ENCODE measurements at places on chromosomes 11 and 22.

DNA sequence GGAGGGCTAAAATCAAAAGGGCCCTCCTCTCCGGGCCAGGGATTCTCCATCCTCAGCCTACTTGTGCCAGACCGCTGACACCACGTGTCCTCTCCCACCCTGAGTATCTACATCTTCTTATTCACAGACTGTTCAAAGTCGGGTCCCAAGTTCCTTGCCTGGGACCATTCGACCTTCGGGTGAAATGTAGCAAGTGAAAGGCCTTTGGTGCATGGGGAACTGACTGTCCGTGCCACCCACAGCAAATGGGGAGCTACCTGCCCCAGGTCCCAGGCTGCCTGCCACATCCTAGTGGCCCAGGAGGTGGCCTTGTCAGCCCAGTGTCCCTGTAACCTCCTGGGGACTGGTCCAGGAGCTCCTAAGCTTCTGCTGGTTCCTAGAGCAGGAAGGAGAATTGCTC is 67.3 kb downstream of the RTL6 start:
- DNase-seq: no peak

- DNase-seq: no peak
Measured at GRCh38 chr22:40473703-40474102, 103.3 kb downstream of the SGSM3 start.

GRCh38 chr11:66123902-66124301 is 53.8 kb downstream of the PACS1 start:
- DNase-seq: no peak

GRCh38 chr22:31173386-31174145 is 13.6 kb downstream of the RNF185 start:
- no peak for DNase-seq

DNA sequence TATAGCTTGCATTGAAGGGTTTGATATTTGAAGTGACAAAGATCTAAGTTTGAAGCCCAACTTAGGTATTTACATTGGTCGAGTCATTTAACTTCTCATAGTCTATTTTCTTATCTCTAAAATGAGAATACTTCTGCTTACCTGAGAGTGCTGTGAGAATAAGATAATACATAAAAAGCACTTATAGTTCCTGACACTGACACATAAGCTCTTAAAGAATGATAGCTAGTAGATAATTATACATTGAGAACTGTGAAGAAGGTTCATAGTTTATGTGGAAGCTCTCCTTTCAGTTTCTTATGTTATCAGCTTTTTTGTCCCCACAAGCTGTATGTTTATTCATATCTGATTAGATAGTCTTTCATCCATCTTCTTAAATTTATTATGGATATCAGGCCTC is 4.8 kb downstream of the PPME1 start:
- DNase-seq: no peak

- peak; percentile 11 for DNase-seq
Measured at GRCh38 chr11:72553706-72554105, 119.4 kb upstream of the CLPB start.

DNA sequence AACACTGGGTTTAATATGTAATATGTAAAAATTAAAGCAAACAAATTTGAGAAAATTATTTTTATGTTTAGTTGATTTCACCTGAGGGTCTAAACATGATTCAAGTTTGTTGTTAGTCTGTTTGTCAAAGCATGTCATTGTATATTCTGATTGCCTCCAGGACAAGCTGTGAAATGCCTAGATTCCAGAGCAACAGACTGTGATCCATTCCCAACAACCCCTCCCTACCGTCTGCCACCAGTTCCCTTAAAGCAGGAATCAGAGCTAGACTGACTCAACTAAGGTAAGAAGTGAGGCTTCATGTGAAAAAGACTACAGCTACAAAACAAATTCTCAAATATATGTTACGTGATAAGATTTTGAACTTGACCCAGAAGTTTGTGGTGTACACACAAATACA is 304.2 kb downstream of the RAB38 start:
- no peak for DNase-seq
